ENCODE measurements at places on chromosomes 7 and 10.

- DNase-seq, result no peak
Observed at GRCh38 chr10:18378766-18379165, 238.5 kb downstream of the CACNB2 start.

DNA sequence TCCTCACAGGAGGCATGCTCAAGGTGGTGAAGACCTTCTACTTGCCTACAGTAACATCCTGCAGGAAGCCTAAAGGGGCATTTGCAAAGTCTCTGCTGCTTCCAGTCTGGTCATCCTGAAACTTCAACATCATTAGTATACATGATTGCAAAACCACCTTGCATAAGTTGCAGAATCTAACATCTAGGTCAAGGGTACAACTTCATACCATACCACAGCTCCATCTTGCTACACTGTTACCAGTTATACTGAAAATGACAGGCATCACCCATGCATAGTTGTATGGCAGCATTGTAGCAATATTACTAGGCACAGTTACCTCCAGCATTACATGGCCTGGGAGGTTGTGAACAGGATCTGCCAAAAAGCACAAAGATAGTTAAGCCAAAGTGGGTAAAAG lies 13.7 kb upstream of the MACROH2A2 start:
- no peak for DNase-seq

DNA sequence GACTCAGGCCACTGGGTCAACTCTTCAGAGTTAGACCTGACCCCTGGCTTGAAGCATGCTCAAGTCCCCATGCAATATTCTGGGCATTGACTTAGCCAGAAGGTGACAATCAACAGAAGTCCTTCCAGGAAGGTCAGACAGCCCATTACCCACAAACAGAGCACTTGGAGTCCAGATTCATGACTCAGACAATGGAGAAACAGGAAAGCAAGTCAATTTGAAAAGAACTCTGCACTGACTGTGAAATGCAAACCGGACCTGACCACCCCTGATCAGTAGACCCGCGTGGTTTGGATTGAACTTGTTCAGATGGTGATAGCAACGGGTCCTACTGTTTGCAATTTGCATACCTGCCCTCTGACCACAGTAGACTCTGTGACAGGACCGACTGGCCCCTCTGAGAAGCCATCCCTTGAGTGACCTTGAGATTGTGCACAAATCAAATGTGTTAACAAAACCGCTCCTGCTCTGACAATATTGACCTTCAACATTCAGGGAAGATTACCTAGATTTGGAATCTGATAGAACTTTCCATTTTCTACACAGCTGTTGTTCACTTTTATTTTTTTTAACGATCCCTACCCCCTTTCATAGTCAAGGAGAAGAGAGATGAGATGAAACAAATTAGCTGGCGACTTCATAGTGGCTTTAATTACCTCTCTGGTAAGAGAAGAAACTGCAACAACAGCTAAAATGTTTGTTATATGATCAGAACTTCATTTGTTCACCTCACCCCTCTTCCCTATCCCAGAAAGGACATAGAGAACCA lies 138.7 kb downstream of the NRP1 start:
- no peak for DNase-seq

DNA sequence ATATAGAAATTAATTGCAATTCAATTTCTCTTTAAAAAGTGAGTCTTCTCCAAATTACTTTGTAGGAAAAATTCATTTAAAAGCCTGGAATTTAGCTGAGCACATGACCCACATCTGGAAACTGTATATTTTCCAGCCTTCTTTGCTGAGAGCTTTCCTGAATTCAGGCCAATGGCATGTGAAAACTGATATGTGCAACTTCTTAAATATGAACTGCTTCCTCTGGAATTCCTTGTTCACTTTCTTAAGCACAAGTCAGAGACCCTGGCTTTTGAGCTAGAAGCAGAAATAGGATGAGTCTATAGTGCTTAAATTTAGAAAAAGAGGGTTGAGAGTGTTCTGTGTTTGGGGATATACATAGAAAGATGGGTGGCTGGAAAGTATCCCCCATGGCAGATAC lies 365.1 kb upstream of the MTPN start:
- DNase-seq, result no peak

DNA sequence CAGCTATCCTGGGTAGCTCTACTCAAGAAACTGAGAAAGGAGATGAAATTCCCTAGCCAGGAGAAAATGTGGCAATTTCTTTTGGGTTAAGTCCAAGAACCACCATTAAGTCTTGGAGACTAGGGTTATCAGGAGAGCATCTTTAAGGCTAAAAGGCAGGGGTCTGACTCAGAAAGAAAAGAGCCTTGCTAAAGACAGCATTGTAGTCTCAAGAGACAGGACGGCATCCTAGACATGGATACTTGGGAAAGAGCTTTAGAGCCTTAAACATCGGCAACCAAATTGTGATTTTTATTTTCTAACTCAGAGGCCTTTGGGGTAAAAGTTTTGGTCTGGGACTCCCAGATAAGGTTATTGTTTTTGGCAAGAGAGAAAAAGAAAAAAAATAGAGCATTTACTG lies 83.1 kb downstream of the FAS start:
- no peak for DNase-seq

- DNase-seq, result no peak
Observed at GRCh38 chr10:85791818-85792532, 574.6 kb downstream of the GRID1 start.

DNA sequence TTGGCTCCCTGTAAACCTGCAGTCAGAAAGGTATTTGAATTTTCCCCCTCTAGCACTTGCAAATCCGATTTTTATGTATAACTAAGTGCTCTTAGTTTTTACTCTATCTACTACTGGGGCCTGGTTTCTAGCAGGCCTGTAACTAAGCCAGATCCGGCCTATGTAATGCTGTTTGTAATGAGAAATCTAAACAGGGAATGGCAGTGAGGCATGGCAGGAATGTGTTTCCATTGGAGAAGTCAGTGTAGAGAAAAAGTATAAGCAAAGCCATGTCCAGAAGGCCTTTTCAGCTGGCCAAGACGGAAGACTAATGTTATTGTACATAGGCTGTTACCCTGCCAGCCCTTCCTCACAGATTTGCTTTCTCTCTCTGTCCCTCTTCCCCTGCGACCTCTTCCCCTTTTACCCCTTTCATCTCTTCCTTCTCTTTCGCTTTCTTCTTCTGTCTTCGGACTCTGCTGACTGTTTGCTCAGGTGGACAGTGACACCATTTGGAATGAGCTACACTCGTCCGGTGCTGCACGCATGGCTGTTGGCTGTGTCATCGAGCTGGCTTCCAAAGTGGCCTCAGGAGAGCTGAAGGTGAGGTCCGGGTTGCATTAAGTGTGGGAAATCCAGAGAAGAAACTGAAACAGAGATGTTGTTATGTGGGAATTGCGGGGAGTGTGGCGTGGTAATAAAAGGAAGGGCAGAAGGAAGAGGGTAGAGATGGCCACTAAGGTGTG lies 297.5 kb downstream of the HDAC9 start:
- DNase-seq, result no peak

GRCh38 chr7:68875857-68876256 lies 722.4 kb upstream of the AUTS2 start:
- DNase-seq, result no peak

DNA sequence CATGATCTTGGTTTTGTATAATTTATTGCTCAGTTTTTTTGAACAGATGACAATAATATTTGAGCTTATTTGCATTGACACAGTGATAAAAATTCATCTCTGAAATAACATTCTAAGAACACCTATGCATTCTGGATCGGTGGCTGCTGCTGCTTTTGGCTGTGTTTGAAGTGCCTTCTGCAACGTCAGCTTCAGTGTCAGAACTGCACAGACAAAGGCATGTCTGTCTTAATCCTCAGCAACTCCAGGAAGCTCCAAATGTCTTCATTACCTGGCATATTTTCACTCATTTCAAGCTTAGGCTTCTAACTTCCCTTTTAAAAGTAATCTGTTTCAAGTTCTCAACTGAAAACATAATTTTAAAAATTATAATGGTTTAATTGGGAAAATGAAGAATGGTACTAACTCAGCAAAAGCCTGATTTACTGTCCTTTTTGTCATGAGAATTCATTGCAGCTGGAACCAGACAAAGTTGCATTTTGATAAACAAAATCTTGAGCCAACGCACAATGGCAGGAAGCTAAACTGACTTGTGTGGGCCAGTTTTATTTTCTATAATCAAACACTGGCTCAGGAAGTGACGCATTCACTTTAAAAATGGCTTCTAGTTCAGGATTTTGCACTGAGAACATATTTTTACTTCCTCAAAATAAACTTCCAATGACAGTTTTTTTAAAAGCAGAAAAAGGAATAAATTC lies 38.7 kb downstream of the NPS start:
- no peak for DNase-seq

GRCh38 chr10:70940834-70941568 lies 52.6 kb upstream of the PCBD1 start:
- no peak for DNase-seq

GRCh38 chr10:86182150-86182549 lies 184.4 kb downstream of the GRID1 start:
- no peak for DNase-seq

DNA sequence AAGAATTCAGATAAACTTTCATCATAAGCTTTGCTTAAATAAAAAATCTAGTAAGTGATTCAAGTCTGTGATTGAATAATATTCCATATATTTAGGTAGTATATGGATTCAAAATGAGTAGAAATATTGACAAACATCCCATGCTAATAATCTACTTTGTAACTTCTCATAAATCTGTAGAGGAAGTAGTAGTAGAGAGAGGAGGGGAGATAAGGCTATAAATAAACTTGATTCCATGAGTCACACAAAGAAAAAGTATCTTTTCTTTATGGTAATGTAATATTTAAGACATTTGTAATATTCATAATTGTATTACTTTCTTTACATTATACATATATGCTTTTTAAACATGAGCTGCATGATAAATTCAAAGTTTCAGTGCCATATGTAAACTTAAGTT lies 25.6 kb upstream of the CD36 start:
- no peak for DNase-seq

DNA sequence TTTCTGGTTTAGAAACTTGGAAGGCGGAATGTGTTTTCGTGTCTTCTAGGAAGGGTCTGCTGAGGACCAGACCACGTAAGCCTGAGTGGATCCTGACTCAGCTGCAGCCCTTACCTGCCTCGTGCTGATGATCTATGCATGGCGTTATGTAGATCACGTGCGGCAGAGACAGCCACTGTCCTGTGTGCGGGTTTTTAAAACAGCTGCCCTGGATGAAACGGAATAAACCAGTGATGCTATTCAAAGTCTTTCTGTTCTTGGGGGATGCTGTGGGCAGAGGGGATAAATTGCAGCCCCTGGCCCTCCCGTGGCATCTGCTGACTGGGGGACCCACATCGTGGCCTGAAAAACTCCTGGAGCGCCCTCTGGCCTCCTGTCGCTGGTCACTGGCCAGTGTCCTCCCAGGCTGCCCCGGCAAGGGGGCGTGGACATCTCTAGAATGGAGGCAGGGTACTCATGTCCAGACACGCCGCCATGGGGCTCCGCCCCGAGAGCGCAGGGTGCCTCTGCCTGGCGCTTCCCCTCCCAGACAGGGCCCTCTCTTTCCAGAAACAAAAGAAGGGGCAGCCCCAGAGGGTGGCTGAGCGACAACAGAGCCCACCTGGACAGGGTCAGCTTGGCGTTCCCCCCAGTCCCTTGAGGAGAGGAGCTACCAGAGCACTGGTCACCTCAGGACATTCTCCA lies 13.2 kb downstream of the ALKBH4 start:
- DNase-seq, result no peak

- DNase-seq, result no peak
Observed at GRCh38 chr7:32030904-32031692, 39.1 kb downstream of the PDE1C start.

- no peak for DNase-seq
Observed at GRCh38 chr10:66353422-66353821, 572.4 kb upstream of the LRRTM3 start.

Data from NCI-H2029 treated with DMSO at 0.1 percent for 48 hours (cell line).